Stimulated activated CD4-positive, alpha-beta T cell treated with anti-CD3 and anti-CD28 coated beads, Interleukin-1b, Interleukin-23, amount 100 ng/mL, for 4 hours (primary cell): ENCODE measurements at places on chromosomes 2 and 18.

DNA sequence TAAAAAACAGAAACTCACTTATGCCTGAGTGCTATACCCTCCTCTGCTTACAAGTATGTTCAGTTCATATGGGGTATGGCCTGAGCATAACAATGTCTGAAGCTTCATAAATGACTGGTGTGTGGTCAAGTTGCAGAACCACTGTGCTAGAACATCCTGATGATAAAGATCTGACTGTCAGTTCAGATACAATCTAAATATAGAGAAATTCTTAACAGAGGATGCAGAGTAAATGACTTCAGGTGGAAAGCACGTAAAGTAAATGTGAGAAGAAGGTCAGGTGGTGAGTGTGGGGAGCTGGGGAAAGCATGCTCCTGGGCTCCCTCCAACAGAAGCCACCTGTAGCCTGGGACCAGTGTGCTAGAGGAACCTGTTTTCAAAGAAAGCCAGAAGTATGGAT is 926.2 kb downstream of the TSN start:
- no peak for DNase-seq

DNA sequence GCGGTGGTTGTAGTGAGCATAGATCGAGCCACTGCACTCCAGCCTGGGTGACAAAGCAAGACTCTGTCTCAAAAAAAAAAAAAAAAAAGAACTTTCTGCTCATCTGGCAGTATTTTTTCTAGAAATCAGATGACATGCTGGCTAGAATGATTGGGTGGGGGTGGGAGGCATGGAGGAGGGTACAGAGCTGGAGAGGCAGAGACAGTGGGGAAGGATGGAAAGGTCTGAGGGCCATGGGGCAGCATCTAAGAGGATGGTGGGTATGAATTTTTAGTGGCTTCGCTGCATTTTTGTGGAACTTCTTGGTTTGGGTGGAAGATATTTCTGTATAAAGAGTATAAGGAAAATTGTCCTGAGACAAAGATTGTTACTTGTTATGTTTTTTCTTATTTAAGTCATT is 23.3 kb downstream of the ARMC9 start:
- no peak for DNase-seq

- no peak for DNase-seq
These were observed 27.0 kb upstream of the DPYSL5 start for GRCh38 chr2:26820932-26821331.

DNA sequence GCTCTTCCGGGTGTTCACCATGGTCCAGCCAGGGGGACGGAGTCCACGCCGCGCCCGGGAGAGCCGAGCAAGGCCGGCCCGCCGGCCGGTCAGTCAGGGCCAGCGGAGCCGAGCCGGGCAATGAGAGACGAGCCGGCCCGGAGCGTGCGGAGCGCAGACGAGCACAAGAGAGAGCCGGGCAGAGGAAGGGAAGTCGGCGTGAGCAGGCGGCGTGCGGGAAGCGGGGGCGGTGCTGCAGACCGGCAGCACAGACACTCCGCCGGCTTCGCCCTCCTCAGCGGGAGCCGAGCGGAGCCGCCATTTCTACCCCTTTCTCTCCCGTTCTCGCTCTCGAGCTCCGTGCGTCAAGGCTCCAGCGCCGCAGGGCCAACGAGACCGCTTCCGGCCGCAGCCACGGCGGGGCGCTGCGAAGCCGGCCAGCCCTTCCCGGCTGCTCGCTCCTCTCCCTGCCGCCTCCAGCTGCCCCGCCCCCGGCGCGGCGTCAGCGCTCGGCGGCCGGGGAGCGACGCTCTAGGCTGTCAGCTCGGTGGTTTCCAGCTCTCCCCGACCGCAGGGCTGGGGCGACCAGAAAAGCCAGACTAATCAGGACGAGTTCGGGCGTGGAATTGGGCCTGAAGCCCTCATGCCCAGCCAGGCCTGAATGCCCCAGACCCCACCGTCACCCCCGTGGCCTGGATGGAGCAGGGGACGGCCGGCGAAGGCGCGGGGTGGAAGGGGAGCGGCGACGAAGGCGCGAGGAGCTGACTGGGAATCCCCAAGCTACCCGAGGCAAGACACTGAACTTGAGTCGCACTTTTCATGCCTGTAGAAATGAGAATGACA is at the start of gene ATAD2B:
ATAD2B (minus strand) TSS at position 374 of the 822 bp plus-strand sequence; CDS start at position 21, 353 bp downstream.
- DNase-seq, result peak; percentile 90

GRCh38 chr2:172403881-172404468 is 23.4 kb upstream of the ITGA6 start:
- no peak for DNase-seq

DNA sequence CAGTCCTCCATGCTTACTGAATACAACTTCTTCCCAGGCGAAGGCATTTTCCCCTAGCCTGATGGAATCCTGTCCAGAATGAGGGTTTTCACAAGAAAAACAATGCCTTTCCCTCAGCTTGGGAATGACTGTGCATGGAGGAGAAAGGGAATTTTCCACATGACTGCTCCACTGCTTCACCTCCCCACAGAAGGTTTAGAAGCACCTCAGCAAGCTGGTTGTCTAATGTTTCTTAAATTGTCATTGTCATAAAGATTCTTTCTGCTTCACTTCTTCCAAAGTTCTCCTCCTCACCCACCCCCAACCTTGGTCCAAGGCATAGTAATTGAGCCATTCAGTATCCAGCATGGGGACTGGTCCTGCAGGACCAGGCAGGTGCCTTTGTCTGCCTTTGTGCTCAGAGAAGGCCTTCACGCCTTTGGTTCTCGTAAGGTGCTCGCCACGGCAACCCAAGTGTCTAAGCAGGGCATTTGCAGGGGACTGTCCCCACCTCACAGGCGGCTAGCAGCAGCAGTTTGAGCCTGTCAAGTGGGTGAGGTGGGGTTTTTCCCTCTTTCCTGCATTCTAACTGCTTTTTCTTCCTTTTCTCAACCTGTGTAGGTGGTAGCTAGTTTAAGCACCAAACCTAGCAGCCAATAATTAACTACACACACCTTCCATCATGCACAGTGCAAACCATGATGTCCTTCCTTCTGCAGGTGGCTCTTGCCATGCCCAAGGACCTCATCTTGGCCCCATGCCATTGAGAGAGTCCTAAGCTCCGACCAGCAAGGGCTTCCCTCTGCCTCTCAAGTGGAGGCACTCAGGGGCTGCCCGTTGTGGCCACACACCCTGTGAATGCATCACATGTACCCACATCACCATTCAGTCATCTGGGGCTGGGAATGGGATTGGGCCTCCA is 65.7 kb upstream of the BCL2L11 start:
- no peak for DNase-seq
